ENCODE measurements at places on chromosomes 16 and 17. TPM values are rescaled to one million over a fixed set of nuclear protein-coding genes. Genes with fewer than 3 reads are reported as not detected.

Gene TMC6
- 127 TPM for total RNA-seq

GRCh38 chr17:52594516-52594915, 436.0 kb upstream of the CA10 start:
- DNase-seq, result no peak

Gene RRAD
- total RNA-seq, result 36.8 TPM

Gene GNGT2
- total RNA-seq, result 0.58 TPM

Gene RNF43
- total RNA-seq, result 2.3 TPM

GRCh38 chr17:78522031-78522809, 55.0 kb downstream of the DNAH17 start:
- no peak for DNase-seq

DNA sequence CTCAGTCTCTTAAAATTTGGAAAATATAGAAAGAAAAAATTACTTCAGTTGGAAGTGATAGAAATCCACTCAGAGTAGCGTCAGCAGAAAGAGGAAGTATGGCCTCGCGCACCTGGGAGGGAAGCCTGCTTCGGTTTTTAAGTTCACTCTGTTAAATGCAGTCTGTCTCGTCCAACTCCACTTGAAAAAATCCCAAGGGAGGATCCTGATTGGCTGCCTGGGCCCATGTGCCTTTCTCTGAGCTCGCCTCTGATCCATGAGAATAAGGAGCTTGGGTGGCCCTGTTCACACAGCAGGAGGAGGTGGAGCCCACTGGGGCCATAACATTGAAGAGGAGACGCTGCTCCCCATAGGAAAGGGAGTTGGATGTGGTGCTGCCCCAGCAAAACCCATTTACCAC, 40.7 kb downstream of the DNAJA2 start:
- no peak for DNase-seq

DNA sequence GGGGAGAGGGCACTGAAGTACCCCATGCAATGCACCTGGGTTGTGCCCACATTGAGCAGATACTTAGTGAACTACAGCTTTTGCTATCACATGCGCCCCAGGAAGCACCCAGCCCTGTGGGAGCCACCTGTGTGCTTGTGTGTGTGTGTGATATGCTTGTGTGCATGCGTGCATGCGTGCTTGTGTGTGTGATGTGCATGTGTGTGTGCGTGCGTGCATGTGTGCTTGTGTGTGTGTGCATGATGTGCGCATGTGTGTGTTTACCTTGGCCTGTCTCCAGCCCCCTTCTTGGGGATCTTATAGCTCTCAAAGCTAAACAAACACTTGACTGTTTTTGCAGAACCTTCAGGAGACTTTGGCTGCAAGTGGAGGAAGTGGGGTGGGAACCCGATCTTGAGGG, 841 bp downstream of the C16orf89 start:
- no peak for DNase-seq

- DNase-seq, result no peak
Measured at GRCh38 chr17:6249732-6250131, 179.6 kb downstream of the WSCD1 start.

- DNase-seq, result no peak
Measured at GRCh38 chr17:11240041-11240840, 772 bp upstream of the SHISA6 start.

DNA sequence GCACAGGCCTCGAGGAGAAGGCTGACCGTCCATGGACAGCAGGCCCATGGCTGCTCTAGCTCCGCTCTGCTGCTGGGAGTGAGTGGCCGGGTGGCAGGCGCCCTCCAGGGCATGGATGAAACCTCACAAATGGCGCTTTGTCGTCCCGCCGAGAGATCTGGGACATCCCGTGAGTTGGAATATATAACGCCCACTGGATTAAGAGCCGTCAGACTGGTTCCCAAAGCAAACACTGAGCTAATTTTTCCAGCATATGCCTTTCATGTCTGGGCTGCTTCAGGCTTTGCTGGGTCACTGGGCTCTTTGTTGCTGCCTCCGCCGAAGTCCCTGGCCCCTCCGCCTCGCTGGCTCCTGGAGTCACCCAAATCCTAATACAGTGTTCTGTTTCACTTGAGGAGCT, 266.3 kb downstream of the FOXL1 start:
- no peak for DNase-seq

GRCh38 chr17:77965352-77965751, 6.8 kb downstream of the TNRC6C start:
- no peak for DNase-seq

DNA sequence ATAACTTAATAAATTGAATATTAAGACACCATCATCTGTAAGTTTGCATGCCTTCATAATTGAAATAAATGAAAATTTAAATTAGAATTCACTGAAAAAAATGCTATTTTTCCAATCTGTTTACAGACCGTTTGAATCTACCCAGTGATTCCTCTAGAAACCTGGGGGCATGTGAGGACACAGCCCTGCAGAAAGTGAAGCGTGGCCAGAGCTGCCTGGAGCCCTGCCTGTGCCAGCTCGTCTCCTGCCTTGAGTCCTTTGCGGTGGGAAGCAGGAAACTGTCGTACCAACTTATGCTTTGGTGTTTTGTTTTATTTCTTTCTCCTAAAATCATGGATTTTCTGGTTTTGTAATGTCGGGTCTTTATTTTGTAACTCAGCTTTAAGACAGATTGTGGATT, 67.8 kb upstream of the FA2H start:
- no peak for DNase-seq

GRCh38 chr17:82703036-82703745, 4.7 kb upstream of the RAB40B start:
- DNase-seq, result no peak

- no peak for DNase-seq
Measured at GRCh38 chr17:7845359-7846062, 9.4 kb upstream of the TMEM88 start.

Gene SMPD3
- 0.38 TPM for total RNA-seq

Measured in kidney epithelial cell (primary cell).